ENCODE measurements at places on chromosomes 5 and 9.
A peak's percentile ranks its signal among the peaks of the same experiment; 100 is the strongest.

- DNase-seq, result no peak
Measured at GRCh38 chr5:112127861-112128260, 291.2 kb downstream of the EPB41L4A start.

DNA sequence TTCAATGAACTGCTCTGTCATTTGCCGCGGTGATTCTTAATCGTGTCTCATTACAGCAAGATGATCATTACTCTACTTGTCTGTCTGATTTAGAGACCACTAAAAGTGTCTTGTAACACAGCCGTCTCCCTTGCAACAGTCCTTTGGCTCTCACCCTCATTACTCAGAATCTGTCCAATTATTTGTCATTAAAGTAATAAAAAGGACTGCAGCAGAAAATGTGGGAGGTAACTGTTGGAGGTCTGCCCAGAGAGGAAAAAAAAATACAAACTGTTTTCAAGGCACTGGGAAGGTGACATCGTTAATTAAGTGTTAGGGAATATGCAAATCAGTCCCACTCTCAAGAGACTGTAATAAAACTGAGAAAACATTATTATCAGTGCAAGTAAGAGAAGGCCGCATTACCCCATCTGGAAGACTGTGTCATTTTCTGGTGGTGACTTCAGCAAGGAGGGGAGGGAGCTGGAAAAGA lies 281.0 kb downstream of the RASEF start:
- peak; percentile 46 for DNase-seq

- no peak for DNase-seq
Measured at GRCh38 chr5:99835791-99836190, 699.4 kb upstream of the FAM174A start.

- DNase-seq, result no peak
Measured at GRCh38 chr9:36177571-36177970, 8.4 kb downstream of the CCIN start.

GRCh38 chr5:94661086-94661485 lies 42.6 kb downstream of the SLF1 start:
- no peak for DNase-seq

- no peak for DNase-seq
Measured at GRCh38 chr9:71985297-71985911, 74.0 kb downstream of the C9orf85 start.

DNA sequence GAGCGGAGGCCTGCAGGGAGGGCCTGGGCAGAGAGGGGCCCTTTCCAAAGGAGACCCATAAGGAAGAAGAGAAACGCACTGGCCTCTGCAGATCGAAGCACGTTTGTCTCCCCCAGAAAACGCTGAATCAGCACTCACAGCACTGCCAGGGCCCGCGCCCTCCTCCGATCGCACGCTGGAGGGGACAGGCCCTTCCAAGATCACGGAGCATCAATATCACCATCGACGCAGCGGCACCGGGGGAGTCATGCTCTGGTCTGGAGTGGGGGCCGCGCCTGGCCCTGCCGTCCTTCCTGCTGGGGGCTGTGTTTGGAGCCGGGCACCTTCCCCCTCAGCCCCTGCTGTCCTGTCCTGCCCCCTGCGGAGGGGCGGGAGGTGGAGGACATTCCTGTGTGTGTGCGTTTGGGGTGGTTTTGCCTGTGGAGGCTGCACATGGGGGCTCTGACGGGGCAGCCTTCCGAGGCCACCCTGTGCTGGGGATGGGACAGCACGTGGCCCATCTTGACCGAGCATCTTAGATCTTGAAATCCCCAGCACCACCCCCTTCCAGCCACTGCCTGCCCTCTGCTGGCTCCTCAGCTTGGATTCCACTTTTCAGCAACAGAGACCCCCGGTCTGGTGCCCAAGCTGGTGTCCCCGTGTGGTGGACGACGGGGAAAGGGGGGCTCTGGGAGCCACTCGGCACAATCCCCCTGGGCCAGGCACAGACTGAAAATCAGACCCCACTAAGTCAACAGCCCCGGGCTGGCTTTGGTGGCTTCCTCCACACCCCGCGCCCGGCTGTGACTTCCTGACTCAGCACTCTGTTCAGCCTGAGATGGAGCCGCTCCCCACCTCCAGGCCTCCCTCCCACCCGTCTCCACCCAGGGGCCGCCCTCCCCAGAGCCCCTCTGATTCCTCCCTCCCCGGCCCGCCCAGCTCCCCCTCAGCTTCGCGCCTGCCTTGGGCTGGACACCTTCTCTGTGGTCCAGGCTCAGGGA lies 8.3 kb downstream of the TMEM250 start:
- DNase-seq, result no peak

- no peak for DNase-seq
Measured at GRCh38 chr9:111743275-111743674, 51.5 kb downstream of the SHOC1 start.

GRCh38 chr5:76479281-76479680 lies 76.2 kb downstream of the IQGAP2 start:
- no peak for DNase-seq

DNA sequence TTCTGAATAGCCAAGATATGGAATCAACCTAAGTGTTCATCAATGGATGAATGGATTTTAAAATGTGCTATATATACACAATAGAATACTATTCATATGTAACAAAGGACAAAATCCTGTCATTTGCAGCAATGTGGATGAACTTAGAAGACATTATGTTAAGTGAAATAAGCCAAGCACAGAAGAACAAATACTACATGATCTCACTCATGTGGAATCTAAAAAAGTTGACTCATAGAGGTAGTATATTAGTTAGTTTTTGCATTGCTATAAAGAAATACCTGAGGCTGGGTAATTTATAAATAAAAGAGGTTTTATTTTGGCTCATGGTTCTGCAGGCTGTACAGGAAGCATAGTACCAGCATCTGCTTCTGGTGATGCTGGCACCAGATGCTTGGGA lies 8.1 kb downstream of the CATSPER3 start:
- DNase-seq, result no peak

DNA sequence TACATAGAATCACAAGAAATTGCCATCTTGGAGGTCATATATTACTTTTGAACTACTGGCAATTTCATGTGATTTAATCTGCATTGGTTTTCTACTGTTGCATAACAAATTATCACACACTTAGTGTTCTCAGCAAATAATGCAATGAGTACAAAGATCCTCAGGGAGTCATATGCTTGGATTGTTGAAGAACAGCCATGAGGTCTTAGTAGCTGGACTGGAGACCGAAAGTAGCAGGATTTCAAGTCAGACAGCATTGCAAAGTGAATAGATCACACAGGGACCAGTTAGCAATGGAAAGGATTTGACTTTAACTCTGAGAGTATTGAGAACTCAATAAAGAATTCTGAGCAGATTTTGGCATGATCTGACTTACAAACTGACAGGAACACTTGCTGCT lies 32.2 kb upstream of the FRMD3 start:
- no peak for DNase-seq

All from NCI-H1436 (cell line).